ENCODE measurements at places on chromosomes 4 and X.

DNA sequence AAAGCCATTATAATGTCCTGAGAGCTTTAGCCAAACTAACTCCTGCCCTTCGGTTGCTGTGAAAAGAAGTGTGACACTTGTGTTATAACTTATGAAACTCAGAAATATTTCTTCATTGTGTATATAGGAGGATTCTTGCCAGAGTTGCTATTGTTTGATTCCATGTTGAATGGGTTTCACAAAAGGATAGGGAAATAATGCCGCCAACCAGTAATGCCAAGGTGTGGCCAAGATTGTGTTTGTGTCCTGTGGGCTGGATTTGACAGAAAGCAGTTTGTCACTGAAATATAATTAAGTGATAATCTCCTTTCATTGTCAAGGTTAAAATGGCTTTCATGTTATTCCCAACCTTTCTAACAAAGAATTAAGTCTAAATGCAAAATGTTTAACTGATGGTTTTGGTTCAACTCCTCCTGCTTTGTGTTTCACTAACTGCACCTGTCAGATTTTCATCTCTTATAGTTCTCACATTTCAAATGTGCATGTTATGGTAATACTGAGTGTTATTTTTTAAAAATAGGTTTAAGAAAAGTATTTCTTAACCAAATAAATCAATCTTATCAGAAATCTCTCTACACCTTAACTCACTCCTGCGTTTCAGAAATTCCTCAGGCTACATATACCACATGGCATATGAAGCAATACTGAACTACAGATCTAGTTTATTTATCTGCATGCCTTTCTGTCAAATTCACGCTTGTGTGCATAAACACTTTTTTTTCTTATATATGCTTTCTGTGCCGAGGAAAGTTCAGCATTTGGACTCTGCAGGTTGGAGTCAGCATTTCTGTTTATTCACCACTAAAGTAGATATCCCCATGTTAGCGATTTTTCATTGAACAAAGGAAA, at the start of gene CLDN22:
TSS of gene CLDN22 (minus strand) at position 66 of the 849 bp plus-strand sequence. CDS start at position 8, 58 bp downstream.
- DNase-seq = no peak

DNA sequence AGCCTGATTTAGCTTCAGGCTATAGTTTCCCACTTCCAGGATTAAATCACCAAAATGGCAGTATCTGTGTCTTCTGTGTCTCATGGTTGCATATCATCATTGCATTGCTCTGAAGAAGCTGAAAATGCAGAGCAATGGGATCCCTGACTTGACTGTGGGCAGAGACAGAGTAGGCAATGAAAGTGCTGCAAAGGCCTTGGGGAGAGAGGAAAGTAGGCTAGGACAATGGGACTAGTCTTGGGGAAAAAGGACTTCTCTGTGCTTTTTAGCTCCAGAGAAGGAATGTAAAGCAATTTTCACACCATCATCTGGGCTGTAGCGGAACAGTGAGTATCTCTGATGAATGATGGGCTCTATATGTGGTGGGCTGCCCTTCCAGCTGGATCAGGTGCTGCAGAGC, 202.5 kb downstream of the LDB2 start:
- DNase-seq = no peak

DNA sequence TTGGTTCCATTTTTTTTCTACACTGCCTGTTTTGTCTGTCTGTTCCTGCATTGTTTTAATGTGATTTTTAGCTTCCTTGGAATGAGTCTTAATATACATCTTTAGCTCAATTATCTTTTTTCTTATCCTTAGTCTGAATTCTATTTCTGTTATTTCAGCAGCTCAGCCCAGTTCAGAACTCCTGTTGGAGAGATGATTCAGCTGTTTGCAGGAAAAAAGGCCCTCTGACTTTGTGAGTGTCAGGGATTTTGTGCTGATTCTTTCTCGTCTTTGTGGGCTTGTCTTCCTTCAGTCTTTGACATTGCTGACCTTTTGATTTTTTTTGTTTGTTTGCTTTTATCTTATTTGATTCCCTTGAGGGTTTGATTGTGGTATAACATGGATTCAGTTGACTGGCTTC, 343.2 kb upstream of the TRAM1L1 start:
- DNase-seq = no peak

DNA sequence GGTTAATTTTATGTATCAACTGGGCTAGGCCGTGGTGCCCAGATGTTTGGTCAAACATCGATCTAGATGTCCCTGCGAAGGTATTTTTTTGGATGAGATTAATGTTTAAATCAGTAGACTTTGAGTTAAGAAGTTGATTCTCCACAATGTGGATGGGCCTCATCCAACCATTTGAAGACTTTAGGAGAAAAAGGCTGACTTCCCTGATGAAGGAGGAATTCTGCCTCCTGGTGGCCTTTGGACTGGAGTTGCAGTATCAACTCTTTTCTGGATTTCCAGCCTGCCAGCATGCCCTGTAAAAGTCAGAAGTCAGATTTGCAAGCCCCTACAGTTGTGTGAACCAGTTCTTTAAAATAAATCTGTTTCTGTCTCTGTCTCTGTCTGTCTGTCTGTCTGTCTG, 91.4 kb downstream of the STK32B start:
- no peak for DNase-seq

DNA sequence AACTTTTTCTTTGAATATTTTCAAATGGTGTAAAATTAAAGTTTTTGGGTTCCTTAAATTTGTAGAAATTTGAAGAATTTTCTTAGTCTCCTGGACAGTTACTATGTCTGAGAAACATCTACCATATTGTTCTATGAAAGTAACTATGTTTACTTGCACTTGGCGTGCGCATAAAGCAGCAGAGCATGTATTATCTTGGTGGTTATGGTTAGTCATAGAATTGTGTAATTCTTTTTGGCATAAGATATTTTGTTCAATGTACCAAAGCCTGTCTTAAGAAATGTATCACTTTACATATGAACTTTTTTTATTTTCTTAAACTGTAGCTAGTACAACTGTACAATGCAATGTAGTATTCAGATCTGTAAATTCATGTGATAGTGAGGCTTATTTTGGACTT, 49.2 kb downstream of the CDS1 start:
- no peak for DNase-seq

DNA sequence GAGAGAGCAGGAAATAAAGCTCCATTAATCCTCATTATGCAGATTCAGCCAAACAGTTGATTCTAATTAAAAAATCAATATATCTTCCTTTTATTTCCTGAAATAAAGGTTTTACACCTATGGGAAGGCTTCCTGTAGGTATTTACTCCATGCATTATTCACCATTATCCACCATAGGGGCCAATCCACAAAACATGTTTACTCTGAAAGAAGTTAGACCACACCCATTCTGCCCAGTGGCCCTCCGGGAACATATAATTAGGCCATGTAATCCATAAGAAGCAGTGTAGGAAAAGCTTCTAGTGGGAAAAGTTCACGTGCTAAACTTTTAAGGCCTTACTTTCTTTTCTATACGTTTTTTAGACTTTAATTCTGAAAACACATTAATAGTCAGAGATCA, 57.7 kb downstream of the SAT1 start:
- DNase-seq = no peak

DNA sequence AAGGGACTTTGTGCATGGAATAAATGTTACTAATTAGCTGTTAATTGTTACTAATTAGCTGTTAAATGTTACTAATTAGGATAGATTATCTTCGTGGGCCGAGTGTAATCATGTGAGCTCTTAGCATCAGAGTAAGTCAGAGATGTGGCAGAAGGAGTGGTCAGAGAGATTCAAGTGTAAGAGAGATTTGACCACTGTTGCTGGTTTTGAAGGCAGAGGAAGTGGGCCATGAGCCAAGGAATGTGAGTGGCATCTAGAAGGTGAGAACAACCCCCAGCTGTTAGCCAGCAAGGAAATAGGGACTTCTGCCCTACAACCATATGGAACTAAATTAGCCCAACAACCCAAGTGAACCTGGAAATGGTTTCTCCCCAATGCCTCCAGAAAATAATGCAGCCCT, 28.2 kb downstream of the ODAPH start:
- no peak for DNase-seq

DNA sequence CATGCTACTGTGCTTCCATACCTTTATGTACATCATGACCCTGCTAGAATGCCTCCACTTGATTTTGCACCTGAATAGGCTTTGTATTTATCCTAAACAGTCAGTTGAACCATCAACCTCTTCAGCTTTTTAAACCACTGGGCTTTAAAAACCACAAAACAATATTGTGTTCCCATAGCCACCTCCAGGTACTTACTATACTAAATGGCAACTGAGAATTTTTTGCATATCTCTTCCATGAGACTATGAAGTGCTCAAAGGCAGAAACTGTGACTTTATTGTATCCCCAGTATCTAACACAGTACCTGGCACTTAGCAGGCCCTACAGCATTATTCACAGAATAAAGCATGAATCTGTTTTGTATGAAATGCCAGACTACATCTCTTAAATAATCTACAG, 39.7 kb downstream of the ANAPC10 start:
- no peak for DNase-seq

DNA sequence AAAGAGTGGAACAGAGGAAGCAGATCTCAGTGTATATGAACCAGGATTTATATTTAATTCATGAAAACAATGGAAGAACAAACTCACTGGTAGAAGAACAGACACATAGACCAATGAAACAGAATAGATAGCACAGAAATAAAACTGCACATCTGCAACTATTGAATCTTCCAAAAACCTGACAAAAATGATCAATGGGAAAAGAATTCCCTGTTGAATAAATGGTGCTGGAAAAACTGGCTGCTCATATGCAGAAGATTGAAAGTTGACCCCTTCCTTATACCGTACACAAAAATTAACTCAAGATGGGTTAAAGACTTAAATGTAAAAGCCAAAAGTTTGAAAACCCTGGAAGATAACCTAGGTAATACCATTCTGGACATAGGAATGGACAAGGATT, 391.0 kb downstream of the MAGEB5 start:
- no peak for DNase-seq

DNA sequence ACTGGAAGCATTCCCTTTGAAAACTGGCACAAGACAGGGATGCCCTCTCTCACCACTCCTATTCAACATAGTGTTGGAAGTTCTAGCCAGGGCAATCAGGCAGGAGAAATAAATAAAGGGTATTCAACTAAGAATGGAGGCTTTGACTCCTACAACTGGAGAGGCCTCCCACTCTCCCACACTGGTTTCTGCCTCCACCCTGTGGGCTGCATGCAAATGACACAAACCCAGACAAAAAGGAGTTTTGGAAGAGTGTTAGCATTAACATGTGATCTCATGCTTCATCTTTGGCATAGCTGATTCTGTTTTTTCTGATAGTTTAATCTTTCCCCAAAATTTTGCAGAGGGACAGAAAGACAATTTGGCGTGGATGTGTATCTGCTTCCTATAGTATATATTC, 80.8 kb upstream of the IQCM start:
- no peak for DNase-seq

GRCh38 chr4:181674315-181674875, 568.8 kb upstream of the TENM3 start:
- no peak for DNase-seq

- no peak for DNase-seq
Measured at GRCh38 chr4:82583897-82584587, 22.3 kb upstream of the TMEM150C start.

Data from T-cell (primary cell).